GM12864 (cell line): ENCODE measurements at places on chromosomes 3 and 15.

DNA sequence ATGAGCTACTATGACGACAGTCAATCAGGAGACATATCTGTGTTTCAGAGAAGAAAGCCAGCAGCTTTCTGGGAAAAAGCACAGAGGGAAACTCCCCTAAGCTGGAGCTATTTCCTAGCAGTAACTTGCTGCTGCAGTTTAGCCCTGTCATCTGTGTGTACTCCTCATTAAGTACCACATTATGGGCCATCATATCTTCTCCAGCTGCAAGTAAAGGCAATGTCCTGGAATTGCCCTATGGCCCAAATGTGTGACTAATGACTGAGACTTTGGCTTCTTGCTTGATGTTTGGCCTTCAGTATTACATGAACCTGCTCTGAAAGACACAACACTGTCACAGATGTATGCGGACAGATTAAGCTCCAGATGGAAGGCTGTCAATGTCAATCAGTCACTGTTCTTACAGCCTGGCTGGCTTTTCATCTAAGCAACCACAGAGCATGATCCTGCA is 190.8 kb downstream of the FHIT start:
- DNase-seq = no peak

DNA sequence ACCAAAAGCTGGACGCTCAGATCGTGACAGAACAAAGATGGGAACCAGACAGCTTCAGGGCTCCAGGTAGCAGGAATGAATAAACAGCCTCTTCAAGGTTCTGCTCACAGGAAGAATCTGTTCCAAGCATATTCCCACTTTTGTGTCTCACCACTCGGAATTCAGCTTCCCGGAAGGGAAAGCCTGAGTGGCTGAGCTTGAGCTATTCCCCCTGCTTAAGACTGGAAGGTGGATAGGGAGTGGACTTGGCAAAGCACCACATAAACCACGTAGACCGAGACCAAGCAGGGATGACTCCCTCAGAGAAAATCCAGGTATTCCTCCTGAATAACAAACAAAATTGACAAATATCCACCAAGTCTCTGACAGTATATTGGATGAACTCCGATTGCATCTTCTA is 180.2 kb upstream of the NR2F2 start:
- no peak for DNase-seq

DNA sequence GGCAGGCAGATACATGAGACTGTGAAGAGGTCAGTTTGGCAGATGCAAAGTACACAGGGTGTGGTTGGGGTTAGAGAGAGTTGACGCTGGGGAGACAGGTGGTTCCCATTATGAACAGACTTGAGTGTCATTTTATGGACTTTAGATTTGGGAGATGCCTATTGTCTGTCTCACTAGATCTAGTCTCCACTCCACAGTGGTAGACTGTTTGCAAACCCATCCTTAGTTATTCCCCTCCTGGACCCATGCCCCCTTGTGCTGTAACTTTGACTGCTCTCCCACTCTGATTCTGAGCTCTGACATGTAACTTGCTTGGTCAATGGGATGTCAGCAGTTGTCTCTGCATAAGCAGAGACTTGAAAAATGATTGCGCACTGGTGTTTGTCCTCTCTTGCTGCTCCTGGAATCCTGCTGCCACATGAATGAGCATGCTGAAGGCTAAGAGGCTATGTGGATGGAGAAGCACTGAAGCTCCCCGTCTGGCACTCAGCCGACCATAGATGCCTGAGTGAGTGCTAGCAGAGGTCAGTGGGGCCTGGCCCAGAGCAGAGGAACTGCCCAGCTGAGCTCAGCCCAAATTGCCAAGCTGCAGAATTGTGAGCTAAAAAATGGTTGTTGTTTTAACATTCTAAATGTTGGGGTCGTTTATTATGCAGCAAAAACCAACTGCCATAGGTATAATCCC is 88.2 kb downstream of the FAM43A start:
- no peak for DNase-seq

- DNase-seq = no peak
Observed at GRCh38 chr15:95760508-95760907, 570.0 kb upstream of the NR2F2 start.

- DNase-seq = no peak
Observed at GRCh38 chr3:172701751-172702150, 9.1 kb downstream of the NCEH1 start.

- DNase-seq = no peak
Observed at GRCh38 chr15:99451484-99451883, 114.3 kb upstream of the MEF2A start.

DNA sequence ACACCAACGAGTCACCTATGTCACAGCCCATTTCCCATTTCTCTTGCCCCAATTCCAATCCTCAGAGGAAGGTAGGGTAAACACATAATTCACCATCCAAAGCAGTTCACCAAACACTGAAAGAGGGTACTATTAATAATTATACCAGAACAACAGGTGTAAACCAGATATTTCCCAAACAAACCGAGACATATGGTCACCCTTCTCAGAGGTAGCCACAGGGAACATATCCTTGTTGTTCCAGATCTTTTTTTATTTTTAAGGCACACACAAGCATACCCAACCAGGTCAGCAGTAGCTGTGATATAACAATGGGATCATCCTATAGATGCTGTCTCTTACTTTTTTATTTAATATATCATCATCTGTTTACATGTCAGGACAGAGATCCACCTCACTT is 24.7 kb downstream of the MAGI1 start:
- no peak for DNase-seq
